ENCODE measurements at places on chromosomes 6 and 20. TPM values are rescaled to one million over a fixed set of nuclear protein-coding genes. Genes with fewer than 3 reads are reported as not detected.

DNA sequence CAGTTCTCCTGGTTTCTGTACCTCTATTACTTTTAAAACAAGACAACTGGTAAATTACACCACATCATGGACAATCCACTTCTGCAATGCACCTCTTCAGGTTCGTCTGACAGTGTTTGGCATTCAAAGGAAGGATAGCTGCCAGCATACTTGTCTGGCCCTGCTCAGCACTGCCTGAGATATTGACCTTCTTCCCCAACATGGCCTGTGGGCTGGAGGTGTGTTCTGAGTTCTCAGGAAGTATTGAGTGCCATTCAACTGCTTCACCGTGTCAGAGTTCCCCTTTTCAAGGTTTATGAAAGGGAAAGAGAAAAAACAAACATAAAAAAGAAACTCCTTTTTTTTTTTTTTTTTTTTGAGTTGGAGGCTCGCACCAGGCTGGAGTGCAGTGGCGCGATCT lies 267.9 kb upstream of the SASH1 start:
- no peak for DNase-seq

DNA sequence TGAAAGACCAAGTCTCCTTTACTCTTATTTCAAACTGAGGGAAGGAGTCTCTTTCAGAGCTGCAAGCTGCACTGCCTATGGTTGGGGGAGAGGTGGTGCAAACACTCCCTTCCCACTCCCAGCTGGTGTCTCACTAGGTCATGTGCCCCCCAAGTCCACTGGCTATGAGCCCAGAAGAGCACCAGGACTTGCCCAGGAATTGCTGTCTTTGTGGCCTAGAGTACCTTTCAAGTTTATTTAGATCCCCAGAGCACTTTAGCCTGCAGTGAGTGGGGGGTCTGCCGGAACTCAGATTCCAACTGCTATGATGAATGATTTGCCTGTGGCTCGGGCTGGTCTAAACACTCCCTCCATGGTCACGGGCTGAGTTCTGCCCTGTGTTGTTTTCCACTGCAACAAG lies 192.6 kb upstream of the CITED2 start:
- DNase-seq = no peak

DNA sequence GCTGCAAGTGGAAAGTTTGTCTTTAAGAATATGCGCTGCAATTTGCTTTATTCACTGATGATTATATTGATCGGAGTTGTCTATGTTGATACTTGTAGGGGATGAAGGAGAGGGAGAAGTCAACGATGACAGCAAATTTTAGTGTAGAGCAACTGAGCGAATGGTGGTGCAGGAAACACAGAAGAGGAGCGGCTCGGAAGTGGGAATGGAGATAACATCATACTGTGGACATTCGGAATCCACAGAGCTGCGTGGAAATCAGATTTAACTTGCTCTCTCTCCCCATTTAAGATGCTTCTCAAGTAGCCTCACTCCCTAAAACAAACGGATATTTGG lies 722 bp upstream of the TMEM14B start:
- no peak for DNase-seq

DNA sequence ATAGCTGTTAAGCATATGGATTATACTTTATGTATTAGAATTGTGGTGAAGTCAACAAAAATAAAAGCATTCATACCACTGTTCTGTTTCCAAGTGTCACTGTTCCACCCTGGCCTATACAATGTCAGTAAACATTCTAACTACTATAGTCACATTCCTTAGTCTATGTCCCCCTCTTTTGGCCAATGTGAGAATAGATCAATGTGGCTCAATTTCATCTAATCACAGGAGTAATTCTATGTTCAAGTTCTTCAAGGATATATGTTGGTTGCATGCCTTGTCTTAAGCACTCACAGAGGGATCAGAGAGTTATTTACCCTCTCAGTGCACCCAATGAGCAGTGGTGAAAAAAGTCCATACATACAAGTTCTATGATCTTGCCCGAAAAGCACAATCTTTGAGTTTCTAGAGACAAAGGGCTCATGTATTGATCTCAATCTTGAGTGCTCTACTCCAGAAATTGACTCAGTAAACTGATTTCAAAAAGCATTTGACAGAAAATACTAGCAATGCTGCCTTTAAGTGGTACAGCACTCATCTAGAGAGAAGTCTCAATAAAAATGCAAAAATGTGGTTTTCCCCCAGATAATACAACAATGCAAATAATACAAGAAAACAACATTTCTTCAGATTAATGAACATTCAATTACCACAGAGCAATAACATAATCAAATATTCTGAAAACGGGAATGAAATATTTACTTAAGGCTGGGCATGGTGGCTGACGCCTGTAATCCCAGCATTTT lies 16.5 kb downstream of the SMLR1 start:
- no peak for DNase-seq

The OR2H1 gene
- not detected for total RNA-seq

The FERMT1 gene
- 17.6 TPM for total RNA-seq

DNA sequence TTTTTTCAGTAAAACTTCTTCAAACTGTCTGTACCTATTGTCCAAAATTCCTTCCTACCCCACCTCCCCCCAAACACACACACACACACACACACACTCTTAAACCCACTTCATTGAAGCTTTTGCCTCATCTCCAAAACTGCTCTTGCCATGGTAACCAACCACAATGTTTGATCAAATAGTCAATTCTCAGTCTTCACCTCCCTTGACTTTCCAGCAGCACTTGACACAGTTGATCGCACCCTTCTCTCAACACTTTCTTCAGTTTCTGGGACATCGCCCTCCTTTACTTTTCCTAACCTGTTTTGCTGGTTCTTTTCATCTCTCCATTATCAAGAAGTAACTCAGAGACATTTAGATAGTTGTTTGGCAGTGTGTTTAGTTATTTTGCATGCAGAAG lies 71.5 kb upstream of the COL21A1 start:
- DNase-seq = no peak

The BHLHE23 gene
- 0.66 TPM for total RNA-seq

The ADGB gene
- not detected for total RNA-seq

The PBOV1 gene
- total RNA-seq = not detected

The GHRH gene
- total RNA-seq = not detected

The MCCD1 gene
- not detected for total RNA-seq

DNA sequence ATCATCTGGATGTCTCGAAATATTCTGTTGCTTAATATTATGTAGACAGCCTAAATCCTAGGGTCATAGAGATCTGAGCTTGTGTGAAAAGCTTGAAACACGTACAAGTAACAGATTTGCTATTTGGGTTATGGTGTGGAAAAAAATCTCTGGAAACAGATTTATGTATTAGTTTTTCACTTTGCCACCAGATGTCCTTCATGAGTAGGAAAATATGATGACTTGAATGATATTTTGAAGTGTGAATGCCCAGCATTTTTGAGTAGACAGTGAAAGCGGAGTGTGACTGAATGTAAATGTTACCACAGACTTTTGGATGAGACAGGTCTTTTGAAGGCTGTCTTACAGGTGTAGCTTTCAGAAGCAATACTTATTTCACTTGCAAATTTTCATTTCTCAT lies 4.2 kb upstream of the BMP6 start:
- no peak for DNase-seq

The PDYN gene
- 0.14 TPM for total RNA-seq

The SLC22A3 gene
- 2.2 TPM for total RNA-seq

GRCh38 chr20:12354725-12355124 lies 437.0 kb downstream of the BTBD3 start:
- no peak for DNase-seq

The RIPOR3 gene
- total RNA-seq = 5.4 TPM

- DNase-seq = peak; percentile 82
Measured at GRCh38 chr20:3777716-3778629, 3.3 kb downstream of the SPEF1 start.

The JPH2 gene
- total RNA-seq = 0.81 TPM

GRCh38 chr20:54324041-54324440 lies 116.2 kb downstream of the PFDN4 start:
- DNase-seq = no peak

DNA sequence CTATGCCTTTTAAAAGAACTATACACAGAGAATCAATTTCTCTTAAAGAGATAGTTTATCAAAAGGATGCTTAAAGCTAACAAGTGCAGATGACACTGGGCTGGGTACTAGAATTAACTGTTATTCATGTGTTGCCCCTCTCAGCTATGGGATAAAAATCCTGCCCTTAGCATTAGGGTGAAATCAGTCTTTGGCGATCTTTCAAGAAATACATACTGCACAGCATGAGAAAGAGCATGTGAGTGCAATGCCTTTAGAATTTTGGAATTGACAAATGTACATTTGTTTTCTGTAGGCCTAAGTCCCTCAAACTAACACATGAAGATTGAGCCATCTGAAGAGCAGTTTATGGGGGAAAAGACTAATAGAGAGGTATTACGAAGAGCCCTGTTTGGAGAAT lies 115.4 kb downstream of the ZFP64 start:
- DNase-seq = no peak

The POPDC3 gene
- total RNA-seq = 2.7 TPM

DNA sequence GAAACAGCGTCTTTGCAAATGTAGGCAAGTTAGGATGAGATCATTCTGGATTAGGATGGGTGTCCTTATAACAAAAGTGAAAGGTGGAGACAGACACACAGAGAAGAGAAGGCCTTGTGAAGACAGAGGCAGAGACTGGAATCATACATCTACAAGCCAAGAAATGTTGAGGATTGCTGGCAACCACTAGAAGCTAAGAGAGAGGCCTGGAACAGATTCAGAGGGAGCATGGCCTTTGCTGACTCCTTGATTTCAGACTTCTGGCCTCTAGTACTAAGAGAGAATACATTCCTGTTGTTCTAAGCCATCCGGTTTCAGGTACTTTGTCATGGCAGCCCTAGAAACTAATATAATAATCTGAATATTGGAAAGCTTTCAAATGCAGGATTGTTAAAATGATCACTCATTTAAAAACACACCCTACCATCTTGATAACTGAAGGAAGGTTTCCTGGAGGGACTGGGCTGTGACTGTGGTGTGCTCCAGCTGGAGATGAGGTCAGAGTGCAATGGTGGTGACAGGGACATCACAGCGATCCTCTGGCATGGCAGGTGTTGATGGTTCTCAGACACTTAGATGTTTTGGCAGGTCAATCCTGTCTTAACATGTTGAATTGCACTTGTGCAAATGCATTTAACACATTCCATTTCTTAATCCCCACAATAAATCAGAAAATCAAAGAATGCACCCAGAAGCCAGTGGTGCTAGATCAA lies 25.1 kb downstream of the CD83 start:
- no peak for DNase-seq

DNA sequence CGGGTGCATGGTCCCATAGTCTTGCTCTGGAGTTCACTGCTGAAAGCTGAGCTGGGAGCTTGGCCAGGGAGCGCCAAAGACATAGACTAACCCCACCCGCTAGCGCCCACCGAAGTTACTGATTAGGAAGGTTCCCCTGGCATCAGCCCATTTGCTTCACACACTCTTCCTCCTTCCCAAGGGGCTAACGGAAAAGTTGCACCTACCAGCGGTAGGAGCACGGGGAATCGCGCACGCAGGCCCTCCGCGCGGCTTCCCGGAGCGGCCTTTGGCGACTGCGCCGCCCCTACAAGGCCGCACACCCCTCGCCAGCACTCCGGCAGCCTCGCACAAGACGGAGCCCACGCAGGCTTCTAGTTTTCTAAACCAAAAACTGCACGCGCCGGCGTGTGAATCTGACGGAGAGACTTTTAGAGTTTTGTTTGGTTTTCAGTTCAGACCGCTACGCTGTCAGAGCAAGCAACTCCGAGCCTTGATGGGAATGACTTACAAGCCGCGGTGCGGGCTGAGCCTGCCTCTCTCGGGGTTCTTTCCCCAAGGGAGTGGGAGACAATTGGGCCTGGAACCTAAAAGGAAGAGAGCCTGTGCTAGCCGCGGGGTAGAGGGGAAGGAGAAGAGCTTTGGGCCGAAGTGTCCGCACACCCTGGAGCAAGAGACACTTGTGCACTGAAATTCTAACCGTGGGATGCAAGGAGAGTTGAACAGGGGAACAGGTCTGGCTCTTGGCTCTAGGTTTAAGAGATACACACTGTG lies 891 bp upstream of the POU3F2 start:
- DNase-seq = no peak

DNA sequence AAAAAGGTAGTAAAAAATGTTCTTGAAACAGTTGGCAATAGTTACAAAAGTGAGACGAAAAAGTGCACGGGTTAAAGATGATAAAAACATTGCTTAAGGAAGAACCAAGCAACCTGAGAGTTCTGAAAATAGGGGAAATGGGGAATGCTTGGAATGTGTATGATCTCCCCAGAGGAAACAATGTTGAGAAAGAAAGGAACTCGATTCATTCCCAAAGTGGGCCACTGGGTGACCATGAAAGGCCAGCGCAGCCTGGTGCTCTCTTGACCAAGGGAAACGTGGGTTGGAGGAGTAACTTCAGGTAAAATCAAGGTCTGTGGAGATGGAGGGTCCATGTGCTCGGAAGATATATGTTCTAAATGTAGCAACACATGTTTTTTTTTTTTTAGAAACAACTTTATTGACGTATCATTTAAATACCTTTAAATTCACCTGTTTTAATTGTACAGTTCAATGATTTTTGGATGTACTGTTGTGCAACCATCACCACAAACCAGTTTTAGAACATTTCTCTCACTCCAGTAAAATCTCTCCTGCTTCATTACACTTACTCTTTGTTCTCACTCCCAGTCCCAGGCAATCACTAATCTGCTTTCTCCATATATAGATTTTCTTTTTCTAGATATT lies 34.5 kb upstream of the CEP85L start:
- DNase-seq = peak; percentile 20

DNA sequence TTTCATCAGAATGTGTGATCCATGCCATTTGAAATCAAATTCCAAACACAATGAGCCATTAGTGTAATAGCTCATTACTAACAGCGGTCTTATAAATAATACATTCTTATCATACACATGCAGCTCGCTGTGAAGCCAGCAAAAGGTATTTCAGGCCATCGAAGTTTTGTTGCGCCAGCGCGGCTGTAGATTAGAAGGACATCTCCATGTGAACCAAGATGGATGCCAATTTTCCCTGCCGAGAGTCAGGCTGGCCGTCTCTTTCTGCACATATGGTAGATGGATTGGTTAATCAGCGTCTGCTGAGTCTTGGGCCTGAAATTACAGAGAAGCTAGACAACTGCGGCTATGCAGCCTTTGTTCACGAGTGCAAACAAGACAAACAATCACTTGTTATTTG lies 44.1 kb downstream of the CFAP61 start:
- no peak for DNase-seq

The IL20RA gene
- 1.3 TPM for total RNA-seq

DNA sequence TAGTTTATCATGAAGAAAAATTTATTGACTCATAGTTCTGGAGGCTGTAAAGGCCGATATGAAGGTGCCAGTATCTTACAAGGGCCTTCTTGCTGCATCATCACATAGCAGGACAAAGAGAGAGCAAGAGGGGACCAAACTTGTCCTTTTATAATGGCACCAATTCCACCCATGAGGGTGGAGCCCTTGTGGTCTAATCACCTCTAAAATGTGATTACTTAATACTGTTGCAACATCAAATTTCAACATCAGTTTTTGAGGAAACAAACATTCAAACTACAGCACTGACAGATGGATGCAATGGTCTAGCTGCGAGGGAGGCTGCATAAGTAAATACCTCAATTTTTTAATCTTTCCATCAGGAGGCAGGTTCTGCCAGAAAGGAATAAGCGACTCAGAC lies 76.7 kb upstream of the LAMA2 start:
- DNase-seq = no peak

GRCh38 chr20:13245250-13245723 lies 24.2 kb downstream of the ISM1 start:
- DNase-seq = no peak
